ENCODE measurements at places on chromosomes 12 and 14.
A peak's percentile ranks its signal among the peaks of the same experiment; 100 is the strongest.

DNA sequence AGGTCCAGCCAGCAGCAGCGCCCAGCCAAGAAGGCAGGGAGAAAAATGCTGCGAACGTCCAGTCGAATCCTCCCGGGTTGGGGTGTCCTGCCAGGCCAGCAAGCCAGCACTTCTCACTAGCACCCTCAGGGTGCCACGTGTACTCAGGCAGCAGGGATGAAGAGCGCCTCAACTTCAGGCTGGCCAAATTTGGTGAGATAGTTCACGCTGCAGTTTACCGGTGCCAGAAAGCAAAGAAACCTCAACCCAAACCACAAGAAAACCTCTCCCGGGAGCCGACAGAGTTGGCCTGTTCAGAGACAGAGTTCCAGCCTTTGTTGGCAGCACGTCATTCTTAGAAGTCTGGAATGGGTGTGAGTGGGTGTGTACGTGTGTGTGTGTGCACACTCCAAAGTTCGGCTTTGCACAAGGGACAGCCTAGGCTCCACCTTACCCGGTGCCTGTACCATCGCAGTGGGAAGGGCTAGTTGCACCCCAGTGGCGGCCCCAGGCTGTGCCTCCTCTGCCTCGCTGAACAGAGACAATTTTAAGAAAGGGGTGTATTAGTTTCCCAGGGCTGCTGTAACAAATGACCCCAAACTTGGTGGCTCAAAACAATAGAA, 42.1 kb downstream of the ELK3 start:
- no peak for DNase-seq

DNA sequence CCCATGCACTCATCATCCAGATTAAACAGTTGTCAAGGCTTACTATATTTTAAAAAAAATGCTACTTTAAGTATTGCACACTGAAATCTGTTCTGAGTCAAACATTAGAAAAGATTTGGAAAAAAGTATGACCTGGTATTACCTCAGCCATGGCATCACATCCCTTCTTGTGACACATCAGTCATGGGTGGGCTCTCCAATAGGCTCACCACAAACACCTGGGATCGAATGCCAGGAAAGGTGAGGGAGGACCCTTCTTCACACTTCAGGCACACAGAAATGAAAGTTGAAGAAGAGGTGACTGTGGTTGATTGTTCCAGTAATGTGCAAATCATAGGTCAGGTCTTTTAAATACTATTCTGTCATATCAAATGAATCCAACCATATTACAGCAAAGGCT, 36.6 kb upstream of the GZMB start:
- DNase-seq, result no peak

- DNase-seq, result no peak
Measured at GRCh38 chr14:95433094-95433478, 83.4 kb downstream of the SYNE3 start.

GRCh38 chr14:40188006-40188405, 755.8 kb upstream of the FBXO33 start:
- DNase-seq, result no peak

GRCh38 chr12:3255057-3255456, 177.9 kb downstream of the TSPAN9 start:
- no peak for DNase-seq

- DNase-seq, result peak; percentile 90
Measured at GRCh38 chr12:67648521-67649260, at the start of gene DYRK2. TSS of gene DYRK2 (plus strand) at chr12:67648745. CDS start at chr12:67649134, 389 bp downstream.

DNA sequence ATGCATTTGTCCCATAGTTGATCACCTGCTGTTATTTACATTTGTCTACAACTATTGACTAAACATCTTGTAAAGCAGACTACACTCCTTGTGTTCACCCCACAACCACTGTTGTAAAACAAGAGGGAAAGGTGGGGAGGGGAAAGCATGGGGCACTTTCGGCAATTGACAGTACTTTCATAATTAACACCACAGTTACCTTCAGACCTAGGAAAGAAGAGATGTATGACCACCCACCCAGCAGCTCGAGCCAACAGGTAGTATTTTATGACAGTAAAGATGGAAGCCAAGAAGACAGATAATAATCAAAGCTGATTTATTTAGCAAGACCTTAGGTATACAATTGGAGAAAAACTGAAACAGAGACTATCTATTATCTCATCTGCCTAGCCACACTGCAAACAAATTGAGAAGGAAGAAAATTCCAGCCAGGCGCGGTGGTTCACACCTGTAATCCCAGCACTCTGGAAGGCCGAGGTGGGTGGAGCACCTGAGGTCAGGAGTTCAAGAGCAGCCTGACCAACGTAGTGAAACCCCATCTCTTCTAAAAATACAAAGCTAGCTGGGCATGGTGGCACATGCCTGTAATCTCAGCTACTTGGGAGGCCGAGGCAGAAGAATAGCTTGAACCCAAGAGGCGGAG, 11.2 kb downstream of the HECTD4 start:
- DNase-seq, result peak; percentile 58

- DNase-seq, result no peak
Measured at GRCh38 chr12:29992366-29992765, 208.6 kb upstream of the TMTC1 start.

DNA sequence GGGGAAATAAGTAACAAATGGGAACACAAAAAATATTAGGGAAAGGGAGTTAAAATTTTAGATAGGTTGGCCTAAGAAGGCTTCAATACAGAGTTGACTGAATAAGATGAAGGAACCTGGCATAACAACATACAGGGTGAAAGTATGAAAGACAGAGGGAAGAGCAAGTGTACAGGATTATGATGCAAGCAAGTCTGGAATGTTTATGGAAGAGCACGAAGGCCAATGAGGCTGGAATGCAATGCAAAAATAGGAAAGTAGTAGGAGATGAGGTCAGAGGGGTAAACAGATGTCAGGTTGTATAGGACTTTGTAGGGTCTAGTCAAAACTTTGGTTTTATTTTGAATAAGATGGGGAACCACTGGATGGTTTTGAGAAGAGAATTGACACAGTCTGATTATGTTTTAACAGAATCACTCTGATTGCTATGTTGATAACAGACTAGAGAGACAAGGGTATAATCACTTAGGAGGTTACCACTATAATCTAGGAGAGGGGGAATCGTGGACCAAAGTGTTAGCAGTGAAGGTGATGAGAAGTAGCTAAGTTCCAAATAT, 96.8 kb downstream of the OSBPL8 start:
- DNase-seq, result no peak

- DNase-seq, result no peak
Measured at GRCh38 chr12:110183386-110183785, 59.2 kb downstream of the IFT81 start.

Data from NCI-H69 (cell line).